Cardiac muscle cell (in vitro differentiated cells and primary cell): ENCODE measurements at places on chromosomes 4 and X. TPM values are rescaled to one million over a fixed set of nuclear protein-coding genes. Genes with fewer than 3 reads are reported as not detected.

DNA sequence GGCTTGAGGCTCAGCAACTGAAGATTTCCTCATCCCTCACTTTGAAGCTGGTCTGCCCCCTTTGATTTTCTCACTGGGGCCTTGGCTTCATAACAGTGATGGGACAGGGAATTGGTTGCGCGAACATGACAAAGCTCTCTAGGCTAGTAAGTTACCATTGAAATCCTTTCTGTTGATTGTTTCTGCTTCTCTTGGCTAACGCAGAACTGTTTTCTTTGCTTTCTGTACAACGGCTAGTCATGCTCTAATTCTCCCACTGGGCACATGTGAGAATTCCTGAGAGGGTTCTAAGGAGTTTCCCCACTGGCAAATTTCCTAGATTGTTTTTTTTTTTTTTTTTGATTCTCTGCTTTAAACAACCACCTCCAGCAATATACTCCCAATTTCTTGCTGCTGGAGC, 738.6 kb downstream of the PCDH7 start:
- no peak for DNase-seq

- no peak for DNase-seq
Measured at GRCh38 chrX:43998374-43998773, 25.2 kb upstream of the NDP start.

DNA sequence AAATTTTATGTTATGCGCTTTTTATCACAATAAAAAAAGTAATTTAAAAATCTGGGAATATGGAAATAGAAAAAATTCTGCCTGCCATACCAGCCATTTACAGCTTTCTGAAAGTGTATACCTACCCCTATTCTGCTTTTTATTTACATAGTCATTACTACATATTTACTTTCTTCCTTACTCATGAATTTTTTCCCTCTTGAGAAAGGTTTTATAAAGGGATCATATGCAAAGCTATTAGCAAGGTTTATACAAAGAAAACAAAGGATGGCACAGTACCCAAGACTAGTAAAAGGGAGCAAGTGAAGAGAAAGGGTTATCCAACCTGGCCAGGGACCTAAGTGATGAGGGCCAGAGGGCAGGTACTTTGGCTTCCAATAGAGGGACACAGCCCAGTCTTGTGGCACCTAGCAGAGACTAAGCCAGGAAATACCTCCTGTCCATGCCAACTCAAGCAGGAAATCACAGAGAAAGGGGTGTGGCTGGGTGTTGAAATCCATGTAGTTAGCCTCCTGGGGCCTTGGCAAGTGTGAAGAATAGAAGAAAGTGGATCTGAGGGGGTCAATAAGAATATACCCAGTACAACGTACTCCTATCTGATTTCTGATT, 207.3 kb upstream of the VEGFC start:
- DNase-seq = peak; percentile 13

DNA sequence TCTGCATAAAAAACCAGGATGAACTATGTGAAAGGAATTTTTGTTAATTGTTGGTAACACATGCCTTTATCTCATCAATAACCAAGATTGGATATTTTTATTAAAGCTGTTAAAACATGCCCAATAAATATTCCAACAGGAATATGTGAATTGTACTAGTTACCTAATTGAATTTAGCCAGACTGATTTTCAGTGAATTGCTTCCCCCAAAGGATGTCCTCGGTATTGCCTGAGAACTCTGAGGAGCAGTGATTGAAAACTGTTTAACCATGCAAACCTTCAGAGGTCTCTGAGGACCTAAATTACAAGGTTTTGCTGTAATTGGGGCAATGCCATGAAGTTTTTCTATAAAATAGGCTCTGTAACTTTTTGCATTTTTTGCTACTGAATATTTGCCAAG, 66.6 kb downstream of the BLTP1 start:
- peak; percentile 35 for DNase-seq

DNA sequence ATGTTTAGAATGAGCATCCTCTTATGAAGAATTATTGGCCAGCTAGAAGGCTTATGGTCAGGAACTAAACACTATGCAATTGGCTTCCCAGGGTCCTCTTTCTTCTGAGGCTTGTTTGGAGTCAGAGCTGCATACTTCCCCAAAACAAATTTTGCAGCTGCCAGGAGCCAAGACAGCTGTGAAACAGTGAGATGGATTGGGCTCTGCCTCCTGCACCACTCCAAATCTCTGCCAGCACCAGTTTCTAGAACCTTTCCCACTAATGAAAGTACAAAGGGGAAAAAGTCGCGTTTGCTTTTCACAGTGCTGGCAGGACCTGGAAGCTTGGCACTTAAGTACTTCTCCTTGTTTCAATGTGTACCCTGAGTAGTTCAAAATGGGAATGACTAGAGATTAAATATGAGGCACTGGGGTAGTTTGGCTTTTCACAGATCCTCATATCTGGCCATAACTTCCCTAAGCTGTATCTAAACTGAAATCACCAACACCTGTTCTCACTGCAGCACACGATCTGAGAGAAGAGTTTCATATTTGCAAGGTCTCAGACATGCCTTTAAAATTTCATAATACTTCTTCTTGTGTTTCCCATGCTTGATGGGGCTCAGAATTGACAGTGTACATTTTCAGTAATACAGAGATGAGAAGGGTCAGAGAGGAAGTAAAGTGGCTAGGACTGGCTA, 20.7 kb upstream of the AR start:
- no peak for DNase-seq

- no peak for DNase-seq
Measured at GRCh38 chr4:71473541-71474240, 134.9 kb downstream of the SLC4A4 start.

DNA sequence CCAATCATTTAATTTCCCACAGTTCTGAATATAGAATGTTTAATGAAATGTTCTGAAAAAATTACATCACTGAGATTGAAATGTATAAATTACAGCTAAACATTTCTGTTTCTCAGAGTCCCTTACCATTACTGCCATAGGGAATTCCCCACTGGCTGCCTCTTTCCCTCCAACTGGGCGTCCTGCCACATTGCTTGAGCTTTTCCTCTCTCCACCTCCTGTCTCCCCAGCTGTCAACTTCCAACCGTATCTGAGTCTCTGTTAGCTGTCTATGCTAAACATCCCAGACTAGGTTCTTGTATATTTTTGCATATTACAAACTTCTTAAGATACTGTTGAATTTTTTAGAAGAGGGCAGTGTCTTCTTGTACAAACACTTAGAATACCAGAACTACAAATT, 407.3 kb upstream of the SLIT2 start:
- peak; percentile 78 for DNase-seq

DNA sequence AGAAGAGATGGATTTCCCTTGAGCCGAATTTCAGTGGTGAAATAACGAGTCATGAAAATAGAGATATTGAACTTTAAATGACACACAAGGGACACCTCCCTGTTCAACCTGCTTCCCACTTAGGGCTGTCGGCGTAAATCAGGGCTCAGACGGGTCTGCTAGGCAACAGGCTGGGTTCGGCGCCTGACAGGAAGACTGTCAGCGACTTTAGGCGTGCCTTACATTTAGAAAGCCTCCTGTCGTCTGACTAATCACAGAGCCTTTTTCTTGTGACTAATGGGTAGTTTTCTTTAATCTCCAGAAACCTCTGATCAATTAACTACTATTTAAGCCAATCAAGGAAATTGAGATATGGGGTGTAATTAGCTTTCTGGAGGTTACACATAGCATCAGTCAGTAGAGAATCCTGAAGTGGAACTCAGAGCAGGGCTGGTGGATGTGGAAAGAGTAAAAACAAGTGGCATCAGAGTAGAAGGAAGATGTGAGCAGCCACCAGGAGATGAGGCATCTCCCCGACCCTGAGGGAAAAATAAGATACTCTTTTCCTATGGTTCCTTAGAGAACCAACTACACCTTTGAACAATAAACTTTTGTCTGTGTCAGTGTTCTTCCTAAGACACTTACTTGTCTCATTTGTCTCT, 86.2 kb upstream of the HS3ST1 start:
- peak; percentile 62 for DNase-seq

C1QTNF7 gene
- not detected in 2 replicates for total RNA-seq

DNA sequence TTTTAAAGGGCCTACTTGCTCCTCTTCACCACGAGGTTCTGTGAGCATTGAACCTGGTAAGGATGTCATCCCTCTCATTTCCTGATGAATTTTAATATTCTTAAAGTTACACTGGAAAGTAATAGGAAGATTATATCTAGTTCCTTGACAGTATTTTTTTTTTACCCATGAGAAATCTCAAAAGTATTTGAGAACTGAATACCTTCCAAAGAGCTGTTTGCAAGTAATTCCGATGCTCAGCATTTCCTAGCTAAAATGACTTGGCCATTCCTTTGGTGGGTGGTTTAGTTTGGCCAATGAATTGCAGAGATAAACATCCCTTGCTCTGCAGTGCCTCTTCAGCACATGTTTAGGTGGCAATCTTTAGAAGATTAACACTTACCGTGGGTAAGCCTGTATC, 110.2 kb upstream of the WDR1 start:
- DNase-seq = no peak

FRAS1 gene
- total RNA-seq = 13.8 and 20.4 TPM in 2 replicates

GRCh38 chrX:35919536-35920309, at the start of gene CFAP47:
TSS of gene CFAP47 (plus strand) at chrX:35919734. CDS start at chrX:35919800, 66 bp downstream.
- DNase-seq = no peak

HOPX gene
- 0.12 and 1.2 TPM in 2 replicates for total RNA-seq

DNA sequence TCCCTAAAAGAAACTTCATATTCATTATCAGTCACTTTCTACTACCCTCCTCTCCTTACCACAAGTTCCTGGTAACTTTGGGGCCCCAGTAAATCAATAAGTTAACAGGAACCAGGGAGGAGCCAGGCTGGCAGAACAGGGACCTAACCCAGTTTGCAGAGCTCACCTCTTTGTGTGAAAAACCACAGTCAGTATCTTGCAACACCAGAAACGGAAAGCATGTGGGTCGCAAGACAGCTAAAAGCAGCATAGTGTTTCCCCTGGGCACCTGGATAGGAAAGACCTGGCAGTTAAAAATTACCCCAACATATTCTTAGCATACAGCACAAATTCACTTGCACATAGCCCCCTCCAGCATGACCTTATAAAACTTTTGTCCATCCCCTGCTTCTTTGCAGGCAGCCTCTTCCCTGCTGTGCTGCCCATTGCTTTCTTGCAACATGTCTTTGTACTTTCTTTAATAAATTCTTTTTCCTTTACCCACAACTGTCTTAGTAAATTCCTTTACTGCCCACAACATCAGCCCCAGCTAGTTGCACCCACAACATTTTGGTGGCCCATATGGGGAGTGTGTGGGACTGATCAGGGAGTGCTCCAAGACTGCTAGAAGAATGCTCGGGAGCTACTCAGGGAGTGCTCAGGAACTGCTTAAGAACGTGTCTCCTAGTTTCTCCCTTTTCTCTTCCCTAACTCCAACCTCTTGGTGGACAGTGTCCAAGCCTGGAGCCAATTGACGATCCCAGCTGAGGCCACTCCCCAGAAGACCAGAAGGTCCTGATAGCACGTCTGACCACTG, 83.4 kb downstream of the MSN start:
- DNase-seq = no peak

DNA sequence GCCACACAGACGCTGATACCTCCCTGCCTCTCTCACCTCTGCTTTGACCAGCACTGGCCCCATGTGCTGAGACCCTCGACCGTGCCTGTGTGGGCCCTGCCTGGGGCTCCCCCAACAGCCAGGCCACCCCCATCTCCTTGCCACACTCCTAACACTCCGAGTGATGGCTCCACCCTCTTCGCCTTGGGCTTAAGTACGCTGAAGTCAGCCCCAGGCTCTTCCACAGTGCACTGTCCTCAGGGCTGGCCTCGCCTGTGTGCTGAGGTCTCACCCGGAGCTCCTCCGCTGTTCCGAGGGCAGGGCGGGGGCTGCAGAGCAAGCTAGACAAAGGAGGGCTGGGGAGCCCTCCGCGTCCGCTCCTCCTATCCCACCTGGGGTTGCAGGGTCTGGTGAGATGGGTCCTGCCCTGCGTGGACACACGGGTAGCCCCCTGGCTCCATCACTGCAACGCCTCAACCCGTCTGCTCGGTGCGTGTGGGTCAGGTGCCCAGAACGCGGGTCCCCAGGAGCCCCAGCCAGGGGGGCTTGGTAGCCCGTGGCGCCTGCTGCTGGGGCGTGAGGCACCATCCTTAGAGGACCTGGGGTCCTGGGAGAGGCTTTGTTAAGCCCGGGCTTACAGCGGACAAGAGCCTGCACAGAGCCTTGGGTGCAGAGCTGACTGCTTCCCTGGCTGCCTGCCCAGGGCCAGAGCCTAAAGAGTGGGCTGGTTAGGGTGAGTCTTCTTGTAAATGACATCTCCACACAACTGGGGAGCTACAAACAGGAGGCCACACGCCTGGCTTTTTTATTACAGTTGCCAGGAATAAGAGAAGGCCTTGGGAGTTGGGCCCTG, 42.6 kb upstream of the NKX1-1 start:
- no peak for DNase-seq

PASD1 gene
- total RNA-seq = 0.18 and 0.30 TPM in 2 replicates

DNA sequence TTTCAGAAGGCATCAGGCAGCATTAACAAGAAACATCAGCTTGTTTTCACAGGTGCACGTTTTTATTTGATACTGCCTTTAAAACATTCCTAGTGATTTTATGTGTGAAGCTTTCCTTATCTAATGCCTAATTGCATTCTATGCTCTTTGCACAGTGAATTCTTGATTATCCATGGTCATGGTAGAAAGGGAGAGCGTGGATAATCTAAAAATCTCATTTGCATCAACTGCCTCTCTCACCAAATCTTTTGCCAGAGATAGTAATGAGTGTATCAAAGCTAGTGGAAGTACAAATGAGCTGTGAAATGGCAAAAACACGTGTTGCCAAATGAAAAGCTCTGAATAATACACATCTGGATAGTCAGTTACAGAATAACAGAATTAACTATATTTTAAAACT, 170.5 kb downstream of the NAA11 start:
- no peak for DNase-seq

- no peak for DNase-seq
Measured at GRCh38 chr4:159476886-159477285, 374.0 kb downstream of the RAPGEF2 start.

NRK gene
- total RNA-seq = 0.12 and 0.53 TPM in 2 replicates

DNA sequence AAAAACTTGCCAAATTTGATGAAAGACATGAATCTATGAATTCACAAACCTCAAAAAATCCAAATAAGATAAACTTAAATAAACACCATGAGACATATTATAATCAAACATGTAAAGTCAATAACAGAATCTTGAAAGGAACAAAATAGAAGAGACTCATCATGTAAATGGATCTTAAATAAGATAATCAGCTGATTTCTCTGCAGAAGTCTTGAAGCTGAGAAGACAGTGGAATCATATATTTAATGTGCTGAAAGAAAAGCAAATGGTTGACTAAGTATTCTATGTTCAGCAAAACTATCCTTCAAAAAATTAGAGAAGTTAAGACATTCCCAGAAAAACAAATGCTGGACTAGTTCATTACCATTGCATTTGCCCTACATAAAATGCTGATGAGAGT, 215.7 kb upstream of the SPIN4 start:
- DNase-seq = no peak

DNA sequence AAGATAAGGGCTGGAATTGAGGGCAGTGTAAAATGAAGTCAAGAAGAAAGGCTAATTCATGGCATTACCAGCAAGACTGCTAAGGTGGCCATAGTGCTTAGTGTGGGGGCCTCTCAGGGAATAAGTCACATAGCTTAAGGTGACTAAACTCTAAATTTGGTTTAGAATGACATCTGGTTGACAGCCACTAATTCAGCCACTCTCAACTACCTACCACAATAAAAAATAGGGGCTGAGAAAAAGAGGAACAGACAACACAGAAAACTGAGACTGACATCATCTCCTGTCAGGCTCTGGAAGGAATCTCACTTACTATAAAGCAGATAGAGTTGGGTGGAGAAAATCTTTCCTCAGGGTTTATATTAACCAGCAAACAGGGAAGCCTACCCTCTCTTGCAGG, 96.9 kb downstream of the CHRDL1 start:
- no peak for DNase-seq

LRAT gene
- total RNA-seq = 2.5 and 5.8 TPM in 2 replicates

GRCh38 chr4:179843370-179843769, 2399.8 kb upstream of the TENM3 start:
- no peak for DNase-seq

GRCh38 chrX:46710927-46711623, 47.8 kb downstream of the SLC9A7 start:
- DNase-seq = no peak
